ENCODE measurements at places on chromosomes 12 and 14.
A peak's percentile ranks its signal among the peaks of the same experiment; 100 is the strongest.

GRCh38 chr12:39032448-39032847 lies 127.1 kb upstream of the CPNE8 start:
- DNase-seq, result no peak

DNA sequence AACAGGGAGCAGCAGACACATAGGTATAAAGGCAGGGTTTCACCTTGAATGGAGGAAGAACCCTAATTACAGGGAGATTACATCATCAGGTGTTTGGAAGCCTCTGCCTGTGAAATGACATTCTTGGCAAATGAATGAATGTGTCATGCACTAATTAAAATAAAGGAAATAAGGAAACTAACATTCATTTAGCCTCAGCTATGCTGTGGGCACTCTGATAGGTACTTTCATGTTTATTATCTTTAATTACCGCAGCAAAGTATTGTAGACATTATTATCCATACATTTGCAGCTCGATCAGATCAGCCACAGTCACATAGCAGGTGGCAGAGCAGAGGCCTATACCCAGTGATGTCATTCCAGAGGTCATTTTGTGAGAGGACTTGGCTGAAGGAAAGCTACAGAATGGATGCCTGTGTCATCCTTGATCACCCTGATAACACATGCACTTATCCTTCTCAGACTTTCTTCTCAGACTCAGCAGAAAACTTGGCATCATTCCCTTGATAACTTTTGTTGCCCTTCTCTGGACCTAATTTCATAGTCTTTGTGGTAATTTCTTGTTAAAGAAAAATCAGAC lies 18.4 kb downstream of the ZNF664 start:
- DNase-seq, result no peak

GRCh38 chr12:68853396-68854077 lies 45.6 kb downstream of the MDM2 start:
- DNase-seq, result no peak

DNA sequence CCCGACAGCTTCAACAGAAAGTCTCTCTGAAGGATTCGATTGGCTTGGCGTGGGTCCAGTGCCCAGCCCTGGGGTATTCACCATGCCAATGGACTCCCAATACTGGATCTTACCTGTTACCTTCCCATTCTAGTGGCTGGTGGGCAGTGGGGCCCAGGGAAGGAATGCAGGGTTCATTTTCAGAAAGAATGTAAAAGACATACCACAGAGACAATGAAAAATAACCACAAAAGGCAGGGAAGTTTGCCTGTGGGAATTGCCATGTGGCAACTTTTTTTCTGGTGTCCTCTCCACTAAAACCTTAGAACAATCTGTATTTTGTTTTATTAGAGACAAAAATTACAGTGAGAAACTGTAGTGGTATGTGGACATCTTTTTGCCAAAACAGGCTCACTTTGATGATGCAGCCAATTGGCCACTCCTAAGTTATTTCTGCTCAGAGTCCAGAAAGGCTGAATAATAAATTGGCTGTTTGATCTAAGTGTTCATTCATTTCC lies 55.2 kb downstream of the PTGER2 start:
- DNase-seq, result peak; percentile 47

- DNase-seq, result no peak
These were observed 33.9 kb upstream of the RASSF8 start for GRCh38 chr12:25924491-25925001.

- no peak for DNase-seq
These were observed 19.2 kb downstream of the LUM start for GRCh38 chr12:91091916-91092715.

- DNase-seq, result peak; percentile 59
These were observed 3.0 kb downstream of the ZFYVE21 start for GRCh38 chr14:103718572-103718971.

GRCh38 chr14:70832561-70833305 lies 23.4 kb upstream of the MAP3K9 start:
- no peak for DNase-seq

- peak; percentile 61 for DNase-seq
These were observed 156.7 kb downstream of the TMTC3 start for GRCh38 chr12:88298761-88299242.

GRCh38 chr12:121578230-121579189 lies 2.3 kb downstream of the KDM2B start:
- no peak for DNase-seq

DNA sequence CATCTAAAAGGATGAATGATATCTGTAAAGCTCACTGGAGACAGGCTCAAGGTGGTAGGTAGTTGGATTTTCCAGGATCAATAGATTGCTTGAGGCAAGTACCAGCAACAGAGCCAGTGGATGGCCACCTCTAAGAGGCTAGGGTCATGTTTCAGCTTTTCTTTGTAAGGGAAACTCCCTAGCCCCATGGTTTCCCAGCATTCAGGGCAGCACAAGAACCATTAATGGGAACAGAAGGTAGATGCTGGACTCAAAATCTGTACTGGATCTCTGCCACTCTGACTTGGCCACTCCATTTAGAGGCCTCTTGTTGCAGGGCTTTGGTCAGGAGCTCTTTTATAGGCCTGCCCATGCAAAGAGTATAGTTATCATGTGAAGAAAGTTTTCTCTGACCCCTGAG lies 76.1 kb upstream of the DYRK2 start:
- DNase-seq, result no peak

GRCh38 chr14:54667026-54667744 lies 100.3 kb downstream of the SAMD4A start:
- no peak for DNase-seq

DNA sequence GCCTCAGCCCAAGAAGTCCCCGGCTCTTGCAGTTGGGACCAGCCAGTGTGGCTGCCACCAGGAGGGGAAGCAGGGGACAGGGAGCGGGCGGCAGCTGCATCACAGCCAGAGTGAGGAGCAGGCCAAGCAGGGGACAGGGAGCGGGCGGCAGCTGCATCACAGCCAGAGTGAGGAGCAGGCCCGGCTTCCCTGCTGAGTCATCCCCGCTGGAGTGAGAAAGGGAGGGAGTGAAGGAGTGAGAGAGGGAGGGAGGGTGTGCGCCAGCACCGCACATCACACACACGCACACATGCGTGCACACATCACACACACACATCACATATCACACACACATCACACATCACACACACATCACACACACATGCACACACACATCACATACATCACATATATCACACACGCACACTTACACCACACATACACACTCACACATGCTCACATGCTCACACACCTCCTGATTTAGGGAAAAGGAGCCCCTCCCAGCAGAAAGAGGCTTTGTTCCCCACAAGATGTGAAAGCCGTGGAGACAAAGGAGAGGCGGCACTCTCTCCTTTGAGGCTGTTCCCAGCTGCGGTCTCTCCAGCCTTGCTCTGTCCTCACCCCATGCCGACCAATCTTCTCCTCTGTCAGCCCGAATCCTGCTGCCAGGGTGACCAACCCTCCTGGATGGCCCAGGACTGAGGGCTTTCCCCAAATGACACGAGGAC lies 16.7 kb upstream of the ZDHHC22 start:
- DNase-seq, result peak; percentile 31

DNA sequence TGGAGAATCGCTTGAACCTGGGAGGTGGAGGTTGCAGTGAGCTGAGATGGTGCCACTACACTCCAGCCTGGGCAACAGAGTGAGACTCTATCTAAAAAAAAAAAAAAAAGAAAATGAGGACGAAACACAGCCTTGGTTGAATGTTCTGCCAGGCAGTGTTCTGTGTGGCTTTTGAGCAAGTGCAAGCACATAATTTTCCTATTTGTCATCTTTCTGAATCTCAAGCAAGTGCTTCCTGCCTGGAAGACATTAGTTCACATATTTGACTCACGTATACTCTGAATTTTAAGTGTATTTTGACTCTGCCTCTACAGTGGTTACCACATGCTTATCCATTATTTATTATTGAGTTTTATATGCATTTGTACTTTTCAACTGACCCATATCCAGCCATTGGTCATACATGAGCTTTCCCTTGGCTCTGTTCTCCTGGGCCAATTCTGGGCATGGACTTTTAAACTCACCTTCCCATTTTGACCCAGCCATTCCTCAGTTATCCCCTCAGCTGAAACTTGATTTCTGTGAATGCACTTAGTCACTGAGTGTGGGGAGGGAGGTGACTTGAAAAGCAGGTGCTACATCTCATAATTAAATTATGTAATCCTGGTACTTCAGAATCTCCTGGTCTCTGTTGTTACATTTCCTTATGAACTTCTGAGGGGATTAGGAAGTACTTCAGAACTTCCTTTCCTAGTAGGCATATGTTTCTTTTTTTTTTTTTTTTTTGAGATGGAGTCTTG lies 8.1 kb downstream of the OR10G2 start:
- DNase-seq, result peak; percentile 1

DNA sequence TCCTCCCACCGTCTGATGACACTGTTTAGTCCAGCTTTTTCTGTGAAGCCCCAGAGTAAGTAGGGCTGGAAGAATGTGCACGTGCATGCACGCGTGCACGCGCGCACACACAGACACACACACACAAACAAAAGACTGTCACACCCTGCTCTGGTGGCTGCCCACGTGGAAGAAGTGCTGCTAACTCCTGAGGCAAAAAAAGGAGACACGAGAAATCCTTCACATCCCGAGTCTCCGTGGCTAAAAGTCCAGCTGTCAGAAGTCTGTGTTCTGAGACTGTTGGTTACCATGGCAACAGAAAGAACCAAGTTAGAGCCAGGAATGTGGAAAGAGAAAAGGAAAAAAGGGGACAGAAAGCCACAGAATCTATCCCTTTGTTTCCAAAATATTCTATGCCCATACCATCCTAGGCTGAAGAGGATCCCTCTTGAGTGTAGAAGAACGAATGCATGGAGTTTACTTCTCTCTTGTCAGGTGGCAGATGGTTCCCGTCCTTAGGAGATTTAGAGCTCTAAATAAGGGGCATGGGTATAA lies 1.6 kb upstream of the C12orf71 start:
- DNase-seq, result peak; percentile 31

DNA sequence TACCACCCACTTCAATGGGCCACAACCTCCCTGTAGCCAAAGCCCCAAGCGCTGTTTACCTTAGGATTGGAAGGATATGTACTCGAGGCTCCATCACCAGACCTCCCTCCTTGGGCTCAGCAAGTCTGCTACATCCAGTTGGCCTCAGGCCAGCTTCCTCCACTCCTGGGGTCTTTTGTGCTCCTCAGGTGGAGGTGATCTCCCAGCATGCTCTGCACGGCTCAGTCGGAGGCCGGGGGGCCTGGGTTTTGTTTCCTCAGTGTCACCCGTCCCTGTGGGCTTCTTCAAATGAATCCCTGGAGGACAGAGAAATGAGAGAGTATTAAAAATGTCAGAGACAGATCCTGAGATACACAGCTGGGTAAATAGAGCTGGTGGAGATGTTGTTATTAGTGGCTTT lies 723.1 kb upstream of the TBX3 start:
- DNase-seq, result no peak

GRCh38 chr12:15897433-15897832 lies 13.7 kb upstream of the DERA start:
- DNase-seq, result no peak

DNA sequence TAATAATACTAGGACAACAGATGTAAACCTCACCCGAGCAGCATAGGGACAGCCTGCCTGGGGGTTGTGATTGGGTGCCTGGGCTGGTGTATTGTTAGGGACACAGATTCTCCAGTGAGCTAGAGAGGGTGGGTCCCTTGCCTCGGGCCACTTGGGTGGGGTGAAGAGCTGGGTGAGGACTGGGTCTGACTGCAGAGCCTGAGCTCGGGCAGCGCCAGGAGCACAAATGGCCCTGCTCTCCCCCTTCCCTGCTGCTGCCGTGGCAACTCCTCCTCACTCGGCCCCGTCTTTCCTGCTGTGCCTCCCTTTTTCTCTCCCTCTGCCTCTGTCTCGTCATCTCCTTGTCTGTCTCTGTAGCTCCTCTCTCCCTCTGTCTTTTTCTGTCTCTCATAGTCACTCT lies 115.4 kb downstream of the GLT1D1 start:
- no peak for DNase-seq

- peak; percentile 41 for DNase-seq
These were observed 1.0 kb downstream of the IGFBP6 start for GRCh38 chr12:53098354-53098981.

GRCh38 chr12:106720696-106721095 lies 53.8 kb upstream of the RIC8B start:
- DNase-seq, result no peak

DNA sequence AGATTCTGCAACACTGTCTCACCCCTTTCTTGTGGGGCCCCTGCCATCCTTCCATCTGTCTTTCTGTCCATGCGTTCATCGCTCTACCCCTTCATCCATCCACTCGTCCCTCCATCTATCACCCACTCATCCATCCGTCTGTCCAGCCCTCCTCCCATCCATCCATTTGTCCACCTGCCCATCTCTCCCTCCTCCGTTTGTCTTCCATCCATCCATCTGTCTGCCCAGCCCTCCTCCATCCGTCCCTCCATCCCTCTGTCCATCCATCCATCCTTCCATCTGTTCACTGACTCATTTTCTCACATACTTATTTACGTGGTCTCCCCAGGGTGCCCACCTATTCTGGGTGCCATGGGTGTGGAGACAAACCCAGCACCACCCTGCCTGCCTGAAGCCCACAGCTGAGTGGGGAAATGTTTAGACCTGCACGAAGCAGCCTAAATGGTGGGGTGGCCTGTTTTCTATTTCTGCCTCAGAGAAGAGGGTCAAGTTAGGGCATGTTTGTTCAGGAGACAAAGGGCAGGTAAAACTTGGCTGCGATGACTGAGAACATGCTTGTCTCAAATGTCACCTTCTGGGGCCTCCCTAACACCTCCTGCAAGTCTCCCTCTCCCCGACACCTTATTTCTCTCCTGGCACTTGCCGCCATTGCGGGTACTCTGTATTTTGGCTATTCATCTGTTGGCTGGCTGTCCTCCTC lies 2.8 kb upstream of the SLC25A47 start:
- DNase-seq, result no peak

GRCh38 chr12:79685068-79685467 lies 5.7 kb downstream of the PAWR start:
- no peak for DNase-seq

DNA sequence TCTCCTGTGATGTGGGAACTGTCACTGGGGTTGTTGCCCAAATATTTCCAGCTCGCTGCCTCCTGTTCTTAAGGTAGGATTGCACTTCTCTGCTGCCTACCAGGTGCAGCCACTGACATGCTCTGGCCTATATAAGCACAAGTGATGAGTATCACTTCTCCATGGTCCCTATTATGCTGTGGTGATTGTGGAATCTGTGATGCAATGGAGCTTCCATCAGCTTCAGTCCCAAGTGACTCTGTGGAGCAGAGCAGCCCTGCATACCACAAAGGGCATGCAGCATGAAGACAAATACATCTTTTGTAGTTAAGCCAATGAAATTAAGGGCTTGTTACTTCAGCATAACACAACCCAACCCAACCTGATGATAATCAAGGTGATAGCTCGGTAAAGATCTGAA lies 43.5 kb downstream of the CKAP4 start:
- DNase-seq, result no peak

GRCh38 chr12:90112666-90113065 lies 404.0 kb upstream of the ATP2B1 start:
- DNase-seq, result no peak
